Naive thymus-derived CD4-positive, alpha-beta T cell (primary cell): ENCODE measurements at places on chromosomes 2 and 18. TPM values are rescaled to one million over a fixed set of nuclear protein-coding genes. Genes with fewer than 3 reads are reported as not detected.

The NTSR2 gene
- not detected for total RNA-seq

The GPR45 gene
- total RNA-seq, result not detected

The DSG2 gene
- 0.29 and 0.31 TPM in 2 replicates for total RNA-seq

The MC2R gene
- total RNA-seq, result not detected

The DYNAP gene
- total RNA-seq, result not detected in 2 replicates

The PNO1 gene
- total RNA-seq, result 12.6 TPM

The FBLN7 gene
- 12.2 TPM for total RNA-seq

The FAP gene
- not detected for total RNA-seq

The MALL gene
- not detected for total RNA-seq

The DSG1 gene
- not detected for total RNA-seq

The OTX1 gene
- not detected for total RNA-seq

The MYOM1 gene
- total RNA-seq, result 6.7 TPM

The USP40 gene
- 16.4 TPM for total RNA-seq

The RAMP1 gene
- 13.2 and 14.5 TPM in 2 replicates for total RNA-seq

The ZNF385B gene
- not detected for total RNA-seq

The AGXT gene
- not detected in 2 replicates for total RNA-seq

The KCNJ13 gene
- total RNA-seq, result not detected

The BCL11A gene
- not detected in 2 replicates for total RNA-seq

The GKN2 gene
- not detected for total RNA-seq

The PTPRM gene
- 8.7 TPM for total RNA-seq

The SLC23A3 gene
- total RNA-seq, result 0.69 TPM

The HES6 gene
- 1.1 TPM for total RNA-seq

The KLHL14 gene
- total RNA-seq, result 0.59 TPM

The DNAJC5G gene
- total RNA-seq, result not detected

The UGT1A9 gene
- not detected in 2 replicates for total RNA-seq

The COL4A4 gene
- not detected for total RNA-seq

The NOSTRIN gene
- total RNA-seq, result 0.32 TPM

The ACVR1C gene
- total RNA-seq, result 8.9 TPM

The KIF5C gene
- total RNA-seq, result 9.2 TPM

The TMEM182 gene
- total RNA-seq, result 5.8 TPM

The SERPINB10 gene
- not detected in 2 replicates for total RNA-seq

The ATRAID gene
- 71.0 TPM for total RNA-seq

The MOB1A gene
- total RNA-seq, result 113 TPM

The TGIF1 gene
- total RNA-seq, result 81.7 TPM

The TAF4B gene
- 12.0 TPM for total RNA-seq

The LRATD1 gene
- not detected for total RNA-seq

The POTEC gene
- not detected for total RNA-seq

The DNAJB2 gene
- total RNA-seq, result 116 TPM

The AQP12A gene
- total RNA-seq, result not detected

The CNRIP1 gene
- total RNA-seq, result not detected in 2 replicates

The SH3BP4 gene
- total RNA-seq, result 2.6 TPM

The CTAGE1 gene
- not detected for total RNA-seq

The DOK6 gene
- total RNA-seq, result not detected

The ALKAL2 gene
- total RNA-seq, result not detected

The IL37 gene
- total RNA-seq, result not detected

The MDH1B gene
- 0.29 TPM for total RNA-seq

The VAMP8 gene
- total RNA-seq, result 77.7 TPM

The INPP5D gene
- total RNA-seq, result 106 TPM

The CHRND gene
- total RNA-seq, result not detected

The C2orf69 gene
- total RNA-seq, result 10.1 TPM

The GATA6 gene
- not detected for total RNA-seq

The CUL3 gene
- 70.5 TPM for total RNA-seq

The EFR3B gene
- not detected for total RNA-seq

The SCN9A gene
- 0.64 TPM for total RNA-seq

The LYPD1 gene
- total RNA-seq, result not detected
